NCI-H146 (cell line): ENCODE measurements at places on chromosomes 5 and 9.

- DNase-seq = peak; percentile 63
Observed at GRCh38 chr9:126514037-126514821, 99.5 kb upstream of the LMX1B start.

GRCh38 chr5:105033637-105034400, 1471.2 kb upstream of the NUDT12 start:
- DNase-seq = no peak

GRCh38 chr5:139658928-139659667, 10.9 kb downstream of the CXXC5 start:
- no peak for DNase-seq

GRCh38 chr9:4116723-4117460, 183.0 kb downstream of the GLIS3 start:
- no peak for DNase-seq

DNA sequence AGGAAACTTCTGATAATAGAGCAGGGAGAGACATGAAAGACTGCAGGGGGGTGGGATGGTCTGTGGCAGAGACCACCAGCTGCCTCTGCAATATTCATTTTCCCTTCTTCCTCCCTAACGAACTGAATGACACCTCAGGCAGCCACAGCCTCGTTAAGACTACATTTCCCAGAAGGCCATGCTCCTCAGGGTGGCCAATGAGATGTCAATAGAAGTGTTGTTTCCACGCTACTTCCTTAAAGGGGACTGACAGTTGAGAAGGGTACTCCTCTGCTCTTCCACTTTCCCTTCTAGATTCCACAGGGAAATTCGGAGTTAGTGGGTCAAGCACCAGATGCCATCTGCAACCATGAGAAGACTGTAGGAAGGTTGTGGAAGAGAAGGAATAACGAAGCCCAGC, 52.0 kb upstream of the DAPK1 start:
- DNase-seq = no peak

GRCh38 chr5:6274846-6275543, 103.4 kb downstream of the MED10 start:
- no peak for DNase-seq

DNA sequence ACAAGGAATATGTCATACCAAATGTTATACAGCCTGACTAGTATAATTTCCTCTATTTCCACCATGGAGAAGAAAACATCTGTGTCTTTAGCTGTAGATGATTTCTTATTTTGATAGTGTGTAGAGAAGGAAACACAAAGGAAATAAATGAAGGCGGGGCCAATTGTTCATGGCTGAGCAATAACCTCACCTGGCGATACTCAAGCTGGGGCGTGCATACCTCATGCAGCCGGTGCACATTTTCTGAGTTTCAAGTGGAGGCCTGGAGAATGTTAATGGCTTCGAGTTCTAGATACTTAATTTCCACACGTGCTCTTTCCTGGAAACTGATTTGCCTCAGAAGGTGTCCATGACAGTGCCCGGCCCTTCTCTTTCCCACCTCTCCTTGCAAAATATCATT, 127.4 kb upstream of the TAF11L2 start:
- no peak for DNase-seq

- no peak for DNase-seq
Observed at GRCh38 chr5:142872795-142873194, 102.6 kb downstream of the ARHGAP26 start.

DNA sequence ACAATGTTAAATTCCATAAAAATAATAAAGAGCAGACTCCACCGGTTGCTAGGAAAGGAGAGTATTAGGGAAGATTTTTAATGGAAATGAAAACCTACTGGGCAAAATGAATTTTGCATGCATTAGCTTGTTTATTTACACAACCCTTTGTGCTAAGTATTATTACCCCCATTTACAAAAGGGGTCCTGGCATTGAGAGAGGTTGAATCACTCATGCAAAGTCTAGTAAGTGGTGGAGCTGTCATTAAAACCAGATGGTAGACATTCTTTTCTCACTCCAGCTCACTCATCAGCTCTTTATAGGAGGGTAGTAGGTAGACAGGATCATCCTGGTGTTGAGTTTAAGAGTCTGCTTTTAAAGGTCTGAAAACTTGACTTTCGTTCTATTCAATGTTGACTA, 395.1 kb downstream of the PLK2 start:
- no peak for DNase-seq

GRCh38 chr9:124283228-124283814, 25.6 kb downstream of the NEK6 start:
- DNase-seq = no peak

DNA sequence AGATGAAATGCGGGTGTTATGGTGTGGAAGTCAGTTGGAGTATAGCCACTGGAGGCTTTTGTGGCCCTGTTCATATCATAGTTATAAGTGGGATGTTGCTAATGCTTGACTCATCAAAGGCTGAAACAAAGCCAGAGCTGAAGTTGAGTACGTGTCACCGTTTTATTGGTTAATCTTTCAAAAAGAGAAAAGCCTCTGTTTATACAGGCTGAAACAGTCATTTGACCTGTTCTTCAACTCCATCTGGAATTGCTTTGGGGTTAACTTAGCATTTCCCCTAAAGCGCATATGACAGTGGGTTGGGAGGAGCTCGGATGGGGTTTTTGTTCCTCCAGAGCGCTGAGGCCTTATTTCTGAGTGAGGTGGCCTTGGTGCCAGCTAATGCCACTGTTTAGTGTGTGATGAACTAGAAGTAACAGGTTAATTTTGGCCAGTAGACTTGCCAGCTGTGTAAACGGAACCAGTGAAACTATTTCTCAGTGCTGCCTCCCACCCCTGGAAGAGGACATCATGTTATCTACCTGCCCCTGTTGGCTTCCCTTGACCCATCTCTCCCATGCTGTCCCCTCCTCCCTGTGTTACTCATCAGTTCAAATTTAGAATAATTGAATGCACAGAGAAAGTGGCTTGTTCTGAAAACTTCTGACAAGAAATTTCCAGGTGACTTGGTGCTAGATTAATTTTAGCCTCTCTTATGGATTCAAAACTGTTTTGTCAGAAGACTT, 34.2 kb downstream of the MTAP start:
- DNase-seq = peak; percentile 19
